Hindlimb muscle (tissue), 1 donor: ENCODE measurements at places on chromosomes 1 and 21.

GRCh38 chr21:36477001-36477400, 2.9 kb downstream of the CLDN14 start:
- DNase-seq = no peak

- no peak for DNase-seq
These were observed 7.8 kb downstream of the MEAF6 start for GRCh38 chr1:37506740-37507139.

DNA sequence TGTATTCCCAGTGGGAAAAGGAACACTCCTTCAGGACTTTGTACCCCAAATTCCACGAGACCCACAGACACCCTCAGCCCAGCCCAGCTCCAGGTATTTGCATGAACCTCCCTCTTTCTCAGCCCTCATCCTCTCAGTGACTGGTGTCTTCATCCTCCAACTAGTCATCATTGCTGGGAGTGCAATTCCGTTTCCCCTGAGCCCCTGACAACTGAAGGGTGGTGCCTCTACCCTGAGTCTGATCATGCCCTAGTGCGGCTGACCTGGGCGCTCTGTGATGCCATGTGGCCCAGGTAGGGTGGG, 3.8 kb upstream of the ZNF692 start:
- no peak for DNase-seq

GRCh38 chr1:116693759-116694480, 26.4 kb upstream of the IGSF3 start:
- DNase-seq = no peak

GRCh38 chr1:6260961-6261614, at the start of gene GPR153:
GPR153 (minus strand) TSS chr1:6261098; CDS start chr1:6254905, 6,193 bp downstream.
- DNase-seq = no peak
